ENCODE measurements at places on chromosomes 7 and 10.

DNA sequence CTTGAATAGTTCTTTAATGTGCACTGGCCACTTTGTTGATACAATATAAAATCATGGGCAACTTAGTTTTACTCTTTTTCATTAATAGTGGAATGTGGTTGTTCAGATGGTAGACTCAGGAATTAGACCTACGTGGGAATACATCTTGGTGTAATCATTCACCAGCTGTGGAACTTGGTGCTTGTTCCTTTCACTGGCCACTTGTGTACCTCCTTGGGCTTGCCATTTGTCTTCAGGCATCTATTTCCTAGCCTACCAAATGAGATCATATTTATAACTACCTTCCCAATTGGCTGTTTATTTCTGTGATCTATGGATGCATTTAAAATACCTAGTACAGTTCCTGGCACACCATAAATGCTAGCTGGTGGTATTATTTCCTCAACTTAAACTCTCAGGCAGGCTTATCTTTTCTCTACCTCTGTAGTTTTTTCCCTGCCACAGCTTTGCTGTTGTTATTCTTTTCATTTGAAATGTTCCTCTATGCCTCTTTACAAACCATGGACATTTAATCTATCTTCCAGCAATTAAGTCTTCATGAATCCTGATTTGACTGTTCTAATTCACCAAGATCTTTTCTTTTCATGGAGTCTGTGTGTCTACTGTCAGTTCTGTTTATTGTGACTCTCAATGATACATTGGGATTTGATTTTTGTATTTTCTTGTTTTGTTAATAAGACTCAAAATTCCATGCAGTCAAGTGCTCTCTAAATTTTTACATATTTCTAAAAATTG, 113.0 kb downstream of the ADAM22 start:
- DNase-seq: no peak

DNA sequence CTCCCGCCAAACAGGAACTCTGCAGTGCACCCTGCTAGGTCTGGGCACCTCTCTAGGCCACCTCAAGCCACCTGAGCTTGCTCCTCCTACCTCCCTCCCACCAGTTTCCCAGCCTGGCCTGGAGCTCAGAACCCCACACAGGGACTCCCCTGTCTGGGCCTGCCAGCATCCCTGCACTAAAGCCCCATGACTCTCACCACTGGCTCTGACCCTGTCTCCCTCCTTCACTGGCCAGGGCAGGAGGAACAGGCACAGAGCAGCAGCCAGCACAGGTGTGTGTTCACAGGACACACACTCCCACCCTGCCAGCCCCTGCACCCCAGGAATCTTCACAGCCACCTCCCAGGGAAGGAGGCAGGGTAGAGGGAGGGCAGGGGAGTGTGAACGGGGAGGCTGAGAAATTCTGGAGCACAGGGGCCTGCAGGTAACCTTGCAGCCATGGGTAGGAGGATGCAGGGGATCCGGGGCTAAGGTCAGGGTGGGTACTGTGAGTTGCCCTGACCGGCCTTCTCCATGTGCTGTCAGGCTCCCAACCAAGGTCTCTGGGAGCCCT, 13.9 kb upstream of the ANTXRL start:
- no peak for DNase-seq

DNA sequence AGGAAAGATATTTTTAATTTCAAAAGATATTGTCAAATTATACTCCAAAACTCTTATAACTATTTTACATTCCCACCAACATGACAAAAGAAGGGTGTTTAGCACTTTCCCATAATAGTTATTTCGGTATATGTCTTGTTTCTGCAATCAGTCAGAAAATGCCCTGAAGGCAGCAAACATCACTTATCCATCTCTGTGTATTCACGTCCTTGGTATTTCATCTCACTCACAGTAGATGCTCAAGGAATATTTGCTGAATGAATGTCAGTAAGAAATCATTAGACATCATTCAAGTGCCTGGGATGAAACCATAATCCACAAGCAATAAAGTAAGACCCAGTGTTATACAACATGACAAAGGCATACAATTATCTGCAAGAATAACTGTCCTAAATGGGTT, 112.7 kb downstream of the GFRA1 start:
- no peak for DNase-seq

- DNase-seq: no peak
These were observed 93.2 kb upstream of the KIF5B start for GRCh38 chr10:32149252-32149955.

DNA sequence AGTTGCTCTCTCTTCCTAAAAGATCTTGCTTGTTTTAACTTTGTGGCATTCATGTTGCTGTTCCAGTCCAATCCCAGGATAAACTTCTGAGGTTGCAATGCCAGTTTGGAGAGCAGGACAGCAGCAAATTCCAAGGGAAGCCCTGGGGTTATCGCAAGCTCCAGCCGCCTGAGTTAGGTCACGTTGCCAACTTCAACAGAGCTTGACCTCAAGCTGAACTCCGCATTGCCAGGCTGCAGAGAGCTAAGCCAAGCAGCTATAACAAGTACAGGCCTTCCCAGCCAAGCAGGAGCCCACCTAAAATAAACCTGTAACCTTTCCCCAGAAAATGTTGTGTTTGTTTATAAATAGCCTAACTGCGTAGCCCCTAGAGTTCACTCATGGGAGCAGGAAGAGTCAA, 138.9 kb upstream of the LYZL1 start:
- no peak for DNase-seq

GRCh38 chr10:11510736-11511135, 100.7 kb downstream of the USP6NL start:
- no peak for DNase-seq

- no peak for DNase-seq
These were observed 67.3 kb downstream of the OGDH start for GRCh38 chr7:44673771-44674170.

GRCh38 chr10:83886871-83887270, 252.4 kb upstream of the GHITM start:
- DNase-seq: no peak

DNA sequence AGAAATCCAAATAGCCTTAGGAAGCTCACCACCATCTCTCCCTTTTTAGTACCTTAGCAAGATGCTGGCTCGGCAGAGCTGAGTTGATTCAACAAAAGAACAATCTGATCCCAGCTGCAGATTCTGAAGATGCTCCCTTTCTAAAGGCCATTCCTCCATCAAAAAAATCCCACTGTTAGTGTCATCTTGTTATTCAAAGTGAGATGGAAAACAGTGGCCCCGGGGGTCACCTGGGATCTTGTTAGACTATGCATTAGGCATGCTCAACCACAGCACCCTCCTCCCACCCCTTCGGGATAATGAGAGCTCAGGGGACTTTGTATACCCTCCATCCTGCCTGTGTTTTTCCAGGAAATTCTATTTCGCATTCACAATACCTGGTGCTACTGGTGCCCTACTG, 2.4 kb downstream of the NCAPG2 start:
- no peak for DNase-seq

GRCh38 chr7:131606346-131607290, 50.2 kb upstream of the PODXL start:
- DNase-seq: no peak

DNA sequence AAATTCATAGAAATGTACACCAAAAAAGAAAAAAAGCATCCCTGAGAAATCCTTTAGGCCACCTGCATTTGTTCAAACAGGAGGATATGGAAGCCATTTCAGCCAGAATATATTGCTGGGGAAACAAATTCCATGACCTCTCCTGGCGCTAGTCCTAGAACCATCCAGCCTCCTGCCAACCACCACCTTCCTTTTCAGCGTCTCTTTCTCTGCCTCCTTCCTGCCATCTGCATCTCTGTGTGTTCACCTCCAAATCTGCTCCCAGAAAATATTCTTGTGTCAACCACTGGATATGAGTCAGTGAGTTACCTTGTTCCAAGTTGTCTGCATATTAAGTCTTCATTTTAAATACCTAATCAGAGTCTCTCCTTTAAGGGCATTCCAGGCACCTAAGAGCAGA, 50.6 kb upstream of the NPY start:
- no peak for DNase-seq

DNA sequence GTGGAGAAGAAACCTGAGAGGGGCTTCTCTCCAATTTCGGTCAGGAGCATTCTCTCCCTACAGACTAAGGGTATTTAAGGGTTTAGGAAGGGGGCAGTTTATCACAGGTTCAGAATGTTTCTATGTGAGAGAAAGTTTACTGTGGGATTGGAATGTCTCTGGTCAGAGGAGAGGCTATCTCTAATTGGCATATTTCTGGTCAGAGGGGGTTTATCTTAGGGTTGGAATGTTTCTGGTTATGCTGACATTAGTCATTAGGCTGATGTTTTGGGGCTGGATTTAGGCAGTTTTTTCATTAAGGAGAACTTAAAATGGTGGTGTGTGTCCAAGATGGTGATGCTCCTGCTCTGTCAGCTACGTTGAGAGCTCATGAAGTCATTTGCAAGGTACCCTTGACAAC, 758.0 kb downstream of the TYW1 start:
- DNase-seq: no peak

DNA sequence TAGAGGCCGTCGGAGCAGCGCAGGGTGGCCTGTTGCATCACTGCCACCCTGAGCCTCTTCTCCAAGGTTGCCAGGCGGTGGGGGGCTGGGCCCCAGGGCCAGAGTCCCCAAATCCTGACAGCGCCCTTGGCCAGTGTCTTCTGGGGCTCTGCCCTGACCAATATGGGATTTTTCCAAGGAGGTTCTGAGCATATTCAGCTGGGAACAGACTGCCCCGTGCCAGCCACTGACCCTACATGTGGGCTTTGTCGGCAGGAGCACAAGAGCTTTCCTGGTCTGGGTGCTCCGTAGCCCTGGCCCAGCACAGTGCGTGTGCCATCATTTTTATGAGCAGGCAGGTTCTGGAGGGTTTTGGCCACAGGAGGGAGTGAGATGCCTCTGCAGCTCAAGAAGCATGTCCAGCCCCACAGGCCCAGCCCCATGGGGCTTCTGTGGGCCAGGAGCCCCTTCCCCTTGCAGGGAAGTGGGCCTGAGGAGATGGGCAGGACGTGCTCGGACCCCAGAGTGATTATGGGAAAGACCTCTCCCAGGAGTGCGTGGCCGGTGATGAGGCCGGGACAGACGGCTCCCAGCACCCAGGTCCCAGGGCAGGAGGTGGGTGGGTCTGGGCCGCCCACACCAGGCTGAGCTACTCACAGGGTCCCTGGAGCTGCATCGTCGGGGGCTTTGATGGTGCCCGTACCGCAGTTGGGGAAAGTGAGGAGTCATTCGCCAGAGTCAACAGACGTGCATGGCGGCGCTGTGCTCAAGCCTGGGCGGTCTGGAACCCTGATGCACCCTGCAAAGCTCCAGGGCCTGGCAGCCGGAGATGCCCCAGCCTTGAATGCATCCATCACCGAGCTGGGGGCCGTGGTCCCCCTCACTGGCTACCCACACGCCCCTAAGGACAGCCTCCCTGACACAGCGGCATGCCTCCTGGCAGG, 66.6 kb downstream of the PWWP2B start:
- no peak for DNase-seq

DNA sequence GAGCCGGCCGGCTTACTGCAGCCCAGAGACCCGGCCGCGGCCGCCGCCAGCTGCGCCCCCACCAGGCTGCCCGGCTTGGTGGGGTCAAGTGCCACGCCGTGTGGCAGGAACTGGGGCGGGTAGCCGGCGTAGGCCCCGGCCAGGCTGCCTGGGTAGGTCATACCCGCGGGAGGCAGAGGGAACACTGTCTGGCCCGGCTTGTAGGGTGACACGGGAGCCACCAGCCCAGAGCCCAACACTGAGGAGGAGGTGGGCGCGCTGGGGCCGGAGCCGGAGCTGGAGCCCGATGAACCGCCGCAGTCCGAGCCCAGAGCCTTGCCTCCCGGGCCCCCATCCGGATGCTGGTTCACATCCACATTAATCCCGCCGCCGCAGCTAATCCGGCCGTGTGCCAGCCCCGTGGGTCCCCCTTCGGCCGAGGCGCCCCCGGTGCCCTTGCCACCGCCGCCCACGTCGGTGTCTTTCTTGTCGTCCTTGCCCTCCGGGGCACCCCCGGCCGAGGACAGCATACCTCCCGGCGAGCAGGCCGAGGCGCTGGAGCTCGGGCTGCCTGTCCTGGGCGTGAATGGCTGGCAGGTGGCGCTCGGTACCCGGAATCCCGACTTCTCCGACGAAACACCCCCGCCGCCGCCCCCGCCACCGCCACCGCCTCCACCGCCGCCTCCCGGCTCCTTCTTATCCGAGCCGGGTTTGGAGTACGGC, 2.0 kb downstream of the ZNF503 start:
- no peak for DNase-seq

- DNase-seq: no peak
These were observed 2.0 kb upstream of the PANK1 start for GRCh38 chr10:89646889-89647657.

DNA sequence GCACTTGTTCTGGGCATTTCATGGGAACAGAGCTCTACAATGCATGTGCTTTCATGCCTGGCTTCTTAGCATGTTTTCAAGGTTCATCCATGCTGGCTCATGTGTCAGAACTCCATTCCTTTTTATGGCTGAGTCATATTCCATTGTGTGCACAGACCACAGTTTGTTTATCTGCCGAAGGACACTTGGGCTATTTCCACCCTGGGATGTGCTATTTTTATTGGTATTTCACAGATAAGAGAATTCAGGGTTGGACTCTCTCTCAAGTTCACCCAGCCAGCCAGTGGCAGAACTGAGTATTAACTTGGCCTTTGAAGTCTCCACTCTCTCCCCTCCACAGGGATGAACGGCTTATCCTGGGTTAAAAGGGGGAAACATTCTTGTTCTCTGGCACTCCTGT, 190.7 kb upstream of the GPR26 start:
- no peak for DNase-seq

GRCh38 chr7:22402250-22402649, 45.3 kb upstream of the RAPGEF5 start:
- no peak for DNase-seq

DNA sequence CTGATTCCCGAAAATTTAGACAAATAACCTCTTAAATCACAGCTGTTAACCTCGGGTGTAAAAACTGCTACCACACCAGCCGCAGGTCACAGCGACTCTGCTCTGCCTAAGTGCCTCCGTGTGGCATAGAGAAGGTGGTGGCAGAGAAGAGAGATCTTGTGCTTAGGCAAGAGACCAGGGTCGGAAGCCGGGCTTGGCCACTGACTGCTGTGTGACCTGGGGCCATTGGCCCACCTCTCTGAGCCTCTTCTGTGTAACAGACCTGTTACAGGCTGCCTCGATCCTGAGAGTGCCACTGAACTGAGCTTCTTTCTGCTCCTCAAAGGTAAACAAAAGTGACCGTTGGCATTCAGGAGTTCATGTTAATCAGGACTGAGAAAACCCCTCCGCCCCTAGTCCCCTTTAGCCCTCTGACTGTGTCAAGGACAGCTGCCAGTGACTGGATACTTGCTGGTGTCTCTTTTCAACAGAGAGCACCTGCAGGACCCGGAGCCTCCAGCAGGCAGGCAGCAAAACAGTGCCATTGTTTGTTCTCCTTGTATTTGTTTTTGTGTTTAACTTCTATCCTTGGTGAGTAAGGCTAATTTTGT, 36.5 kb downstream of the ZMIZ1 start:
- no peak for DNase-seq

GRCh38 chr10:109740436-109740835, 182.9 kb downstream of the XPNPEP1 start:
- DNase-seq: no peak

- DNase-seq: no peak
These were observed 117.7 kb downstream of the PFKFB3 start for GRCh38 chr10:6320320-6321010.

GRCh38 chr7:2525658-2526630, 6.4 kb downstream of the LFNG start:
- no peak for DNase-seq

- DNase-seq: no peak
These were observed 40.0 kb downstream of the NKX6-2 start for GRCh38 chr10:132745971-132746370.

- no peak for DNase-seq
These were observed 5.1 kb upstream of the WNT16 start for GRCh38 chr7:121323515-121324302.

- DNase-seq: no peak
These were observed 81.5 kb upstream of the PDGFA start for GRCh38 chr7:601036-601594.

GRCh38 chr10:132311338-132311939, 3.7 kb upstream of the STK32C start:
- DNase-seq: no peak

Data from activated T-helper 1 cell treated with Interleukin-2 at 50 U/mL for 16 hours (primary cell).